Thoracic aorta (tissue), 2 donors: ENCODE measurements at places on chromosomes 11 and 22.

DNA sequence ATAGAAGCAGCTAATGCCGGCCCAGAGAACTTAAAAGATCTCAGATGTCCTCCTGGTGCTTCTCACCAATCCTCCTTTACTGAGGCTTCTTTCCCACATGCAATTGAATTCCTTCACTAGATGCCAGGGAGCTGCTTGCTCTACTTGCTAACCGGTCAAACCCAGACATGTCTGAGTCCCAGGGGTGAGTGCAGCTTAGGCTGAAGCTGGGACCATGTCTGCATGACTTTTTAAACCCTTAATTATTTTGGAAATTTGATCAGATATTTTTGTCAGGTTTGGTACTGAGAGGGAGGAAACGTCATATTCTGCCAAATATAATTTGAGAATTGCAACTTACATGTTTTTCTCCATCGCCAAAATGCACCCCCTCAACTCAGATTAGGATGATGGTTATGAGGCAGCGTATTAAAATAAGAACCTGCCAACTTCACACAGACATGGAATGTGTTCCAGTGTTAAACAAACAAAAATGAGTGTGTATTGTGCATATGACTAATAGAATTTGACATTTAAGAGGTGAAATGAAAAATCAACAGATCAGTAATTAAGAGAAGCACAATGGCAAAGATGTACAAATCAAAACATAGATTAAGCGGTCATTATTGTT, 529.5 kb downstream of the ETS1 start:
- DNase-seq = no peak

DNA sequence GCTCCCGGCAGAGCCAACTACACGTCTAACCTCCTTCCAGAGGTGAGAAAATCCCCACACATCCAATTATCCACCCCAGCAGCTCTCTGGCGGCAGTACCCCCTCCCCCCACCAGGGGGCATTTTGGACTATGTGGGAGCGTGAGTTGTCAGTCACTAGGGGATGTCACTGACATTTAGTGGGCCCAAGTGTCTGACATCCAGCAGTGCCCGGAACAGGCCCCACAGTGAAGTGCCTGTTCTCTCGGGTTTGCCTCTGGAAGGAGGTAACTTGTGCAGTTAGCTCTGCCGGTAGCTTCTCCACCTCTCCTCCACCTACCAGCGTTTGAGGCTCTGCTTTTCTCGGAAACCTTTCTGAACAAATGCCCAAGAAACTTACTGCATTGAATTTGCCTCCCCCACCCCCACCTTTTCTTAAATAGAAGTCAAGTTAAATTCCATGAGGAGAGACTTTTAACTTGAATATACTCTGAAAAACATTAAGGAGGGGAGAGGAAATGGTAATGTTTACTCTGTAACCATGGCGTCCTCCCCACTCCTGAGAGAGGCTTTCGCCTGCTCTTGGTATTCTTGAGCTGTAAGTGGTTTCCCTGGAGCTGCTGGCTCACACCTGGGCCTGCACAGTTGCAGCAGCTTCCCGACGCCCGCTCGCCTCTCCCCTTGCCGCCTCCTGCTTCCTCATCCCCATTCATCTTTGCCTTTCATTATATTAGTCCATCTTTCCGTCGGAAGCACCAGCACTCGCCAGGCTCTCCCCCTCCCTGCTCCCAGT, 112.8 kb downstream of the WNT7B start:
- no peak for DNase-seq

DNA sequence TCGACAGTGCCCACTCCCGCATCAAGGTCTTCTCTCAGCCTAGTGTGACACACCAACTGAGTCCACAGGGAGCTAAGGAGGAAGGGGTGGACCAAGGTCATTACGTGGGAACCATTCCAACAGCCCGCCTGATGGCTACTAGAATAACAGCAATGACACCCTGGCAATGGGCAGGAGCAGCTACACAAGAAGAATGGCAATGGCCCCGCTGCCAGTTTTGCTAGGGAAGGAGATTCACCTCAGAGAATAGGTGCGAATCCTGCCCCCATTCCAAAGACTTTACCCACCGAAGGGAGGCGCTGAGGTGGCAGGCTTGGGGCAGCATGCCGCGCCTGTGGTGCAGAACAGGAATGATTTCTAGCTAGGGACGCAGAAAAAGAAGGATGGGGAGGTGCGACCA, 9.1 kb downstream of the WT1 start:
- no peak for DNase-seq

DNA sequence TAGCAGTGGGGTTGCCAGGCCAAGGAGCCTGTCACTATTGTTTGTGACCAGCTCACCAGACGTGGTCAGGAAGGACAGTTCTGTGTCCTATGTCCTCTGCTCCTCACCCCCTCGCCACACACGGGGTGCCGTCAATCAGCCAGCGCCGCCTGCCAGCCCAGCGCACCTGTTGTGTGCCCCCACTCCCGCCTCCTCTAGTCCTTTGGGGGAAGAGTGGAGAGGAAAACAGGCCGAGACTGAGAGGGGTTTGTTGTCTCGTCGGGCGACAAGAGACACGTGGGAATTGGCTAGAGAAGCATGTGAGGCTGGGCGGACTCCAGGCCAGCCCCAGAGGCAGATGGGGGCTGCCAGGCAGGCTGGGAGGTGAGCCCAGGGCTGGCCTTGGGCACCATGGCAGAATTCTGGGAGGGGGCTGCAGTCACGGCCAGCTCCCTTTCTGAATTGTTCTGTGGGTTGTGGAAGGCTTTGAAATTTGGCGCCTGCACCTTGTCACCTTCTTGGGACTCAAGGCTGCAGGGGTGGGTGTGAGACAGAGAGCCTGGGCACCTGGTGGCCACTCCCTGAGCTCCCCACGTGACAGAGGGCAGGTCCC, 3.1 kb upstream of the KCNQ1OT1 start:
- DNase-seq = no peak

GRCh38 chr22:20062766-20063083, 17.3 kb upstream of the DGCR8 start:
- DNase-seq = no peak

- DNase-seq = no peak
Measured at GRCh38 chr11:61688365-61689163, 8.4 kb downstream of the DAGLA start.

DNA sequence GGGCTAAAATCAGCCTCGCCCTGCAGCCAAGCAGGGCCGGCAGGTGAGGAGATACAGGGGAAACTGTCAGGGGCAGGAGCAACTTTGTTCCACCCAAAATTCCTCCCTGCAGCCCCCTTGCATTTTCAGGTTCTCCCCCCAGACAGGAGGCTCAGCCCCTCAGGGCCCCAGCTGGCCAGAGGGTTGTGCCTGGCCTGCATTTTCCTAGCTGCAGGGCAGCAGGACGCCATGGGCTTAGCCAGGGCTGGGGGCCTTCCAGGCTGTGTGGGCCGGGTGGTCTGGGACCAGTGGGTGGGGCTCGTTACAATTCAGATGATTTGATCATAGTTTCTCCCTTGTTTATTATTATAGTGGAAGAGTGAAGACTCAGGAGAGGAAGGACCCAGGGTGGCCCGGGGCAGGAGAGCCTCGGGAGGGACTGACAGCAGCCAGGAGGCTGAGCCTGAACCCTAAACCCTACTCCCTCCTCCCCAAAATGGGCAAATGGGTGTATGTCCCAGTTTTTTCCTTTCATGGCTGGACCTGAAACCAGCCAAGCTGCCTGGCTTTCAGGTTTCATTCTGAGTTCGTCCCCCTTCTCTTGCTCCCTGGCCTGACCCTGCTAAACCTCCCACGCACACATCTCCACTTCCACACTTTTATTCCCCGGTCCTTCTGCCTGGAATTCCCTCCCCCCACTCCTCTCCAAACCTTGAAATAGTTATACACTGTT, 40.0 kb downstream of the AHNAK start:
- DNase-seq = no peak
